ENCODE measurements at places on chromosomes 5 and 9. TPM values are rescaled to one million over a fixed set of nuclear protein-coding genes. Genes with fewer than 3 reads are reported as not detected.

- H3K36me3 ChIP-seq = peaks cover 3% of the 10 kb centered on the region
- no peak overlapping the region for H3K4me3 ChIP-seq
- H3K27ac ChIP-seq = no peak overlapping the region
- H3K27me3 ChIP-seq = no peaks in the 10 kb centered on the region
- H3K4me1 ChIP-seq = peaks cover 3% of the 10 kb centered on the region
- no peak for DNase-seq
Observed at GRCh38 chr9:76153902-76154629, 240.2 kb downstream of the RFK start.

Gene NFX1
- 39.7 TPM for total RNA-seq

DNA sequence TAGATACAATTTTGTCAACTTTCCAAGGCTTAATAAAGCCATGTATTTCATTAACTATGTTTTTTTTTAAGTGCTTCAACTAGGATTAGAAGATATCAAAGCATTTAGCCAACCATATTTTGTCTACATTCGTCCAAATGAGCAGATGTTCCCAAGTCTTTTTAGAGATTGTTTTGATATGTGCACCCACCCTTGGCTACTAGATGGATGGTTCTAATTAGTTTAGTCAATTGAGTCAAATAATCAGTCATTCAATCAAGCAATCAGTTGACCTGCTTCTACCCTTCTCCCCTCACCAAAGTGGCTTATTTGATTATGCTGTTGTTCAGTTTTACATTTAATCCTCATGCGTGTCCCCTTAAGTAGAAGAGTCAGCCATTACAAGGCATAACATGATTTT is 319.5 kb upstream of the TNC start:
- H3K27ac ChIP-seq = no peak overlapping the region
- H3K4me3 ChIP-seq = no peak overlapping the region
- no peaks in the 10 kb centered on the region for H3K27me3 ChIP-seq
- DNase-seq = no peak
- no peaks in the 10 kb centered on the region for H3K36me3 ChIP-seq

Gene C5orf52
- total RNA-seq = not detected

Gene ZNF462
- 12.3 TPM for total RNA-seq

GRCh38 chr5:77627869-77628674 is 10.4 kb downstream of the OTP start:
- no peak for DNase-seq
- no peaks in the 10 kb centered on the region for H3K36me3 ChIP-seq
- no peak overlapping the region for H3K27ac ChIP-seq

Gene PCDHB11
- 6.0 TPM for total RNA-seq

Measured in thoracic aorta (tissue), 2 donors.